ENCODE measurements at places on chromosomes 3 and 15.

- peak; percentile 82 for DNase-seq
Measured at GRCh38 chr3:31532587-31533168, at the start of gene STT3B. Gene STT3B (plus strand): TSS chr3:31532925. CDS start chr3:31532999, 74 bp downstream.

- DNase-seq, result no peak
Measured at GRCh38 chr3:171620825-171621434, 160.7 kb upstream of the TNIK start.

GRCh38 chr3:21562243-21562642, 188.8 kb downstream of the ZNF385D start:
- DNase-seq, result no peak

GRCh38 chr3:24023197-24023596, 78.1 kb downstream of the NR1D2 start:
- DNase-seq, result no peak

DNA sequence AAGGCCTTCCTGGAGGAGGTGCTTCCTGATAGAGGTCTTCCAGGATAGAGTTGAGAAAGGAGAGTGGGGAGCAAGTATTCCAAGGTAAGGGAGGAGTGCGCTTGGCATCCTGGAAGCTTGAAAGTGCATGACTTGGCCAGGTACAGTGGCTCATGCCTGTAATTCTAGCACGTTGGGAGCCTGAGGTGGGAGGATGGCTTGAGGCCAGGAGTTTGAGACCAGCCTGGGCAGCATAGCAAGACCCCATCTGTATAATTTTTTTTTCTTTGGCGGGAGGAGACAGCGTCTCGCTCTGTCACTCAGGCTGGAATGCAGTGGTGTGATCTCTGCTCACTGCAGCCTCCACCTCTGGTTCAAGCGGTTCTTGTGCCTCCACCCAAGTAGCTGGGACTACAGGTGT, 19.2 kb upstream of the MORF4L1 start:
- no peak for DNase-seq

DNA sequence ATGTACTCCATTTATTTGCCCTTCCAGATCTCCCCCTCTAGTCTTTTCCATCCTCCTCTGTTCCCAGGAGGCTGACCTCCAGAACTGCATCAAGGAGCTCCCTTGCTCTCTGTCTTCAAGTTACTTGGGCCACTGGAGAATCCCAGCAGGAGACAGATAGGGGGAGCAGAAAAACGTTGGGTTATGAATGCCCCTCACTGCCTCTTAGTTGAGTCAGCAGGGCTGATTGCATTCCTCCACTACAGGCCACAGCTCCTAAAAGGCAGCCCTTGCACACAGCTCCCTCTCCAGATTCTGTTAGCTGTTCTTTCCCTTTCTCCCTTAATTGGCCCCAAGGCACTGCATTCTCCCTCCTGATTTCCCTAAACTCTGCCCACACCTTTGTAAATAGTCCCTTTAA, 12.4 kb upstream of the CEP152 start:
- DNase-seq, result no peak

DNA sequence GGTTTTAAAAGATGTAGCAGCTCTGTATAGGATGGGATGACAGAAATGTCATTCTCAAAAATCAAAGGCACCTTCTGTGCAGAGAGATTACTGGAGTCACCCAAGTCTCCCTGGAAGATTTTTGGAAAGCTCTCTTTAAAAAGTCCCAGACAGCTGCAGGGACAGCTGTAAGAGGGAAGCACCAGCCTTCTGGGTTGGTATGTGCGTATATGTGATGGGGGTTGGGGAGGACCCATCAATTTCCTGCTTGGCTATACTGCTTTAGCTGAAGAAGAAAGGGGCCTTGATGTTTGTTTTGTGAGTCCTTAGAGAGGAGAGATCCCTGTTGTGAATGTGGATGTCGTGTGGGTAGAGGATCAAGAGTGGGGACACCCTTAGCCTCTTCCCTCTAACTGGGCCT, 5.4 kb upstream of the SEC11A start:
- no peak for DNase-seq

DNA sequence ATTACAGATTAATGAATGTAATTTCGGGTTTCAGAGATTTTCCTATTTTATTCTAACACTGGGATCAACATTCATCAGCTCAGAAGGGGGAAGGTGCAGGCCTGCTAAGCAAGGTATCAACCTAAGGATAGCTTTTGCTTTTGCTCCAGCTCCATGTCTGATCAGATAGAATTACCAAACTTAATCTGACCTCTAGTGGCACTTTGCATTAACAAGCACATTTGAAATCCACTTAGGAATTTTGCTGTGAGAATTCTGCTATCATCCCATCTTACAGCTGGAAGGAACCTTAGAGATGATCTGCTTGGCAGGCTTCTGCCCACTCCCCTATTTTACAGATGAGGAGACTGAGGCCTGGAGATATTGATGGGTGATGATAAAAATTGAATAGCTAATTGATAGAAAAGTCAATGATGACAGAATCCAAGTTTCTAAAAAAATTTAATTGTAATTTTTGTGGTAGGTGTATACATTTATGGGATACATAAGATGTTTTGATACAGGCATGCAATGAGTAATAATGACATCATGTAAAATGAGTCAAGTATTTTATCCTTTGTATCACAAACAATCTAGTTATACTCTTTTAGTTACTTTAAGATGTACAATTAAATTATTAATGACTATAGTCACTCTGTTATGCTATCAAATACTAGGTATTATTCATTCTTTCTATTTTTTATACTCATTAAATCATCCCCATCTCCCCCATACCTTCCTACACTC, 209.2 kb upstream of the ZPLD1 start:
- DNase-seq, result peak; percentile 4

DNA sequence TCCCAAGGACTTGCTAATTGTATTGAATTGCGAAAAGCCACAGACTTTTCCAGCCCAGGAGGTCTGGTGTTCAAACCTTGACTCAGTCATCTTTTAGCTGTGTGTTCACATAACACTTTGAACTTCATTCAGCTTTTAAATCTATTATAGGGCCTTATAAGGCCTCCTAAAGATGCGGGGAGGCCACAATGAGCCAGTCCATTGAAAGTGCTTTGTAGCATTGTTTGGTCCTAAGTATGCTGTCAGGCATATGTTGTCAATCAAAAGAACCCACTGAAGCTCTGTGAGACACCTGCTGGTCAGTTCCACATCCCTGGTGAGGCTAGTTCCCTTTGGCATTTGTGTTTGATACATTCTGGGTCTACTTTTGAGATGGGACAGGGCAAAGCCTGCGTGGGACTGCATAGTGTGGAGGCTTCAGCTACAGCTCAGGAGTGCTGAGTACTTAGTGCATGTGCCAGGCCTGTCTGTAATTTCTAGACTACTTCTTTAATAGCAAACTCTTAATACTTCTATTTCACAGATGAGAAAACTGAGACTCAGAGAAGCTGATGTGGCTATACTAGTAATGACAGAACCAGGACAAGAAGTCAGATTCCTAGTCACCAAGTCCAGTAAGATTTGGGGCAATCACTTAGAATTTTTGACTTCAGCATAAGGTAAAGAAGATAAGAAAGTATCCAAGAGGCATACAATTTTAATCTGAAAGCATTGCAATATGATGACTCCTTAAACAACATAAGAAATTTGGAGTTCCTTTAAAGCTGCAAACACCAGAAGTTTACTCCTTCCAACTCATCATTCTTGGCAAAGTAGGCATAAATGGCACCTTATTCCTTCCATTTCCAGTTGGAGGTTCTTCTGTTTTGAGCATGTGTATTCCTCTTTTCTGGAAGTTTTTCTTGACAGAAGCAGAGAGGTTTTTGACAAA, 213.0 kb downstream of the PDCD6IP start:
- no peak for DNase-seq

DNA sequence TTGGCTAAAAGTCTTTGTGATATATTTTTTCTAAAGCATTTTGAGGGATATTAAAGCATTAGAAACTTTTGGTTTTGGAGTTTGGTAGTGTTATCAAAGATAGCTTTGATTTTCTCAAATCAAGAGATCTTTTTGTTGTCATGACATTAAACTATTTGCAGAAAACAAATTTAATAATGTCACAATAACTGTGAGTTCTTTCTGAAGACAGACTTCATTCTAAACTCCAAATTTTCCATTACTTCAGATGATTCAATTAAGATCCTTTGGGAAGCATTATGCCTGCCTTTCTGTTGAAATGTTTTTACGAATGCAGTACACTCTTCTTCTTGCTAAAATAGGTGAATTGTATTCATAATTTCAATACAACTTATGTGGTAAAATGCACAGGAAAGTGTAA, 145.4 kb downstream of the ALCAM start:
- DNase-seq, result no peak

DNA sequence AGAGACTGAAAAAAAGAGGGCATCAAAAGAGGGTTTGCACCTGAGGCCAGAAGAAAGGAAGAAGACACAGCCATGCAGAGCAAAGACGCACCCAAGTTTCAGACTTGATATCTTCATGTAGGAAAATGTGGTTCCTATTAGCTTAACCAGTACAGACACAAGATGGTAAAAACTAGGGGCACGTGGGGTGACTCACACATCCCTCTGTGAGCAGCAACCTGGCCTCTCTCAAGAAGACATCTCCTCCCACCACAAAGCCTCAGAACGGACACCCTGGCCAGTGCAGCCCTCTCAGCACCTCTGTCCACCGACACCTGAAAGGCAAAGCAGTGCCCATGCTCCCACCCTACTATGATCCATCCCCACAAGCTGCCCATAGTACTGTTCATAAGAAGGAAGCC, 33.3 kb downstream of the GLB1 start:
- no peak for DNase-seq

GRCh38 chr3:171028779-171029232, 2.3 kb upstream of the SLC2A2 start:
- no peak for DNase-seq

DNA sequence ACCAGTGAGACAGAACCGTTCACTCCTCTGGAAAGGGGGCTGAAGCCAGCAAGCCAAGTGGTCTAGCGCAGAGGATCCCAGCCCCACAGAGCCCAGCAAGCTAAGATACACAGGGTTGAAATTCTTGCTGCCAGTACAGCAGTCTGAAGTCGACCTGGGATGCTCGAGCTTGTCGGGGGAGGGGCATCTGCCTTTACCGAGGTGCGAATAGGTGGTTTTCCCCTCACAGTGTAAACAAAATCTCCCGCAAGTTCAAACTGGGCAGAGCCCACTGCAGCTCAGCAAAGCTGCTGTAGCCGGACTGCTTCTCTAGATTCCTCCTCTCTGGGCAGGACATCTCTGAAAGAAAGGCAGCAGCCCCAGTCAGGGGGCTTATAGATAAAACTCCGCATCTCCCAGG, 11.4 kb downstream of the CEP97 start:
- DNase-seq, result no peak

DNA sequence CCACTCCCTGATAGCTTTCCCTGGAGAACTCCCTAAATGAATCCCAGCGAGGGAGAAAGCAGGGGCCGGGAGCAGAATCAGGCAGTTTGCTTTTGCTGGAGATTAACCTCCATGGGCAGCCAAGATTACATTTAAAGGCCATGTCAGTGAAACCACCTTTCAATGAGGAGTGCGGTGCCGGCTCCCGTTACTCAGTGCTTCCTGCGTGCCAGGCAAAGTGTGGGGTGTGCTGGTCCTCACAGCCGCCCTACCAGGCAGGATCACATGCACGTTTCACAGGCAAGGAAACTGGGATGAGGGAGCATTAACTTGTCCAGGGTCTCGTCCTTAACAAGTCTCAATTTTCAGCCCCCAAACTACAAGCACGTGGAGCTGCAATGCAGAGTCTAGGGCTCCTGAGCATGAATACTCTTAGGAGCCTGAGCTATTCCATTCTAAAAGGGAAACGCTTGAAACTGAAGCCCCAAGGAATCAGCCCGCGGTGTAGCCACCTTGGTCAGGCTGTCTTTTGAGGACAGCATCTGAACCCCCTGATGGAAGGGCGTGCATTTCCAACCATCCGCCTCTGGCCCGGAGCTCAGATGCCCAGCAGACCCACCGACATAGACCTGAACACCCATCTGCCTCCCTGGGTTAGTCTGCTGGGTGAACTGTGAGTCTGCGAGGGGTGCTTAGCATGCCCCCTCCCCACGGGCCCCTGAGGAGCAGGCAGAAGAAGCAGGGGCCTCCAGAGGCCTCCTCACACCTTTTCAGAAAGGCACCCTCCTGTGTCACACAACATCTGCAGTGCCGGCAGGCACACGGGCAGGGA, 5.6 kb downstream of the IGDCC3 start:
- no peak for DNase-seq

DNA sequence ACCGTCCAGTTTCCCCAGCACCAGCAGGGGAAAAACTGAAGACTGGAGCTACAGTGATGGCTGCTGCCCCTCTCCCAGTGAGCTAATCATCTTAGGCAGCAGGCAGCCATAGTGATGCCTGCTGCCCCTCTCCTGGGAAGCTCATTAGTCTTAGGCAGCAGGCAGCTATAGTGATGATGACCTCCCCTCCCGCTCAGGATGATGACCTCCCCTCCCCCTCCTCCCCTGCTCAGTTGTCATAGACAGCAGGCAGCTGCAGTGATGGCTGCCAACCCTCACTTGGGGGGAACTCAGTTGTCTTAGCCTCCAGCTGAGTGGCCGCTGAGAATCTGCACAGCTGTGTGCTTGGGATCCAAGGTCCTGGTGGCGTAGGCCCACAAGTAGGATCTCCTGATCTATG, 80.9 kb upstream of the MANF start:
- no peak for DNase-seq

DNA sequence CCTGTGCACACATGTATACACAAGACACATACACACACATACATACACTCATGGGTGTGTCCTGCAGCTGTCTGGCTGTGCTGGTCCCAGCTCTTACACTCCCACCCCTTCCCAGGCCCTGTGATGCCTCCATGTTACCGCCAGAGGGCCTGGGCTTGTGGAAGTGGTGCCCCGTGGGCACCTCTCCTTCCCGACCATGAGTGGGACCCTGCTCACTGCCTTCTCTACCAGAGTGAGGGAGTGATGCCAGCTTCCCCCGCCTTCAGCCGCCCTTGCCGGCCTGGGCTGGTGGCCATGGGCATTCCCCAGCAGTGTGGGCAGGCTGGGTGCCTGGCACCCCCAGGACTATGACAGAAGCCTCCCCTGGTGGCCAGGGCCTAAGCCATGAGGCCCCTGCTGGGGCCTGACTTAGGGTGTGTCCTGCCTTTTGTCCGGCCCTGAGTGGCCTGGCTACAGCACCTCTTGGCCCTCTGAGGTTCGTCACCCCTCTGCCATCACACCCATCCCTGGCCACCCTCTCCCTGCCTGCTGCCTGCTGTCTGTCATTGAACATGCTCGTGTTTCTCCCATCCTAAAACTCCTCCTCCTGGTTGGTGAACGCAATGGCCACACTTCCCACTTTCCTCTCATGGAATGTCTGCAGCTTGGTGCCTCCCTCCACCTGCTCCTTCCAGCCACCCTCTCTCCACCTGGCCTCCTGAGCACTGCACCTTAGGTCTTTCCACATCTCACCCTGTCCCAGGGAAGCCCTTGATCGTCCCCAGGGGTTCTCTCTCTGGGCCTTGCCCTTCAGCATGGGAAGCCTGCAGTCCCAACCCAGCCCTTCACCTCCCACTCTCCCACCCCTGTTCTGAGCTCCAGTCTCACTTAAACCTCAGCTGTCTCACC, 14.6 kb downstream of the HDAC11 start:
- DNase-seq, result peak; percentile 48
